ENCODE measurements at places on chromosomes 16 and 17. TPM values are rescaled to one million over a fixed set of nuclear protein-coding genes. Genes with fewer than 3 reads are reported as not detected.

GRCh38 chr16:57999971-58000705 is at the start of gene ZNF319:
Gene ZNF319, minus strand, starts transcription at chr16:58000672. Its CDS starts 2,407 bp downstream, at chr16:57998265.
- DNase-seq: peak; percentile 53

- no peak for DNase-seq
Measured at GRCh38 chr17:38564869-38565268, 40.9 kb downstream of the SRCIN1 start.

DNA sequence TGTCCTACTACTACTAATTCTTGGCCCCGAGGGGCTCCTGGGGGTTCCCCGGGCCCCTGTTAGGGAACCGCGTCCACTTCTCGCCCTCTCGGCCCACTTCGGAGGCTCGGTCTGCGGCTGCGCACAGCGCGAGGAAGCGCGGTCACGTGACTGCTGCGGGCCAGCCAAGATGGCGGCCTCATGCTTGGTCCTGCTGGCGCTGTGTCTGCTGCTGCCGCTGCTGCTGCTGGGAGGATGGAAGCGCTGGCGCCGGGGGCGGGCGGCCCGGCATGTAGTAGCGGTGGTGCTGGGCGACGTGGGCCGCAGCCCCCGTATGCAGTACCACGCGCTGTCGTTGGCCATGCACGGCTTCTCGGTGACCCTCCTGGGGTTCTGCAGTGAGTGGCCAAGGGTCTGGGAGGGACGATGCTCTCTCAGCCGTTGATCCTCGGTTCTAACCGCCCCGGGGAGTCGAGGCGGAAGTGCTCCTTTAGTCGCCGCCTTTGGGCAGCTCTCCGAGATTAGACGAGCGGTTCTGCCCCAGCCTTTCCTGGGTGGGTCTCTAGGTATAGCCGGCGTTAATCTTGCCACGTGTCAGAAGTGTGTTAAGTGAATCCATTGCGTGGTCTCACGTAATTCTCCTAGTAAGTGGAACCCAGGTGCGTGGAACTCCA is at the start of gene ALG1:
TSS of gene ALG1 (plus strand) at position 163 of the 653 bp plus-strand sequence. CDS start at position 170, 7 bp downstream.
- DNase-seq: peak; percentile 93

GRCh38 chr16:55502801-55503366 is 6.0 kb upstream of the LPCAT2 start:
- DNase-seq: peak; percentile 97

DNA sequence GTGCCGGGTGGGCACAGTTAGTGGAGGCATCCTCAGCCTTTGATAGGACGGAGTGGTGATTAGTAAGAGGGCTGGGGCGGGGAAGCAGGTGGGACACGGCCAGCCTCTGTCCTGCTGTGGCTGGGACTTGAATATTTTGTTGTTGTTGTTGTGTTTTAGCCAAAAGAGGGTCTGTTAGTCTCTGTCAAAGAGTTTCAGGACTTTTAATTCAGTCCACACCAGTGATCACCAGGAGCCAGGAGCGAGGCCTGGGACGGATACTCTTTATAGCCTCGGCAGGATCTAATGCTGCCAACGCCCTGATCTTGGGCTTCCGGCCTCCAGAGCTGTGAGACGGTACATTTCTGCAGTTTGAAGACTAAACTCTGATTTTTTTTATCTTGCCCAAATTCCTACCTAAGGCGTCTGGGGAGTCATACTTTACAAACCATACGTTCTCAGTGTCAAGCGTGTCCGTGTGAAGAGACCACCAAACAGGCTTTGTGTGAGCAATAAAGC is 2.9 kb upstream of the RNF213 start:
- DNase-seq: peak; percentile 72

- no peak for DNase-seq
Measured at GRCh38 chr17:75590314-75590761, 2.7 kb downstream of the MYO15B start.

GRCh38 chr16:1053121-1053521 is 19.4 kb upstream of the SSTR5 start:
- no peak for DNase-seq

DNA sequence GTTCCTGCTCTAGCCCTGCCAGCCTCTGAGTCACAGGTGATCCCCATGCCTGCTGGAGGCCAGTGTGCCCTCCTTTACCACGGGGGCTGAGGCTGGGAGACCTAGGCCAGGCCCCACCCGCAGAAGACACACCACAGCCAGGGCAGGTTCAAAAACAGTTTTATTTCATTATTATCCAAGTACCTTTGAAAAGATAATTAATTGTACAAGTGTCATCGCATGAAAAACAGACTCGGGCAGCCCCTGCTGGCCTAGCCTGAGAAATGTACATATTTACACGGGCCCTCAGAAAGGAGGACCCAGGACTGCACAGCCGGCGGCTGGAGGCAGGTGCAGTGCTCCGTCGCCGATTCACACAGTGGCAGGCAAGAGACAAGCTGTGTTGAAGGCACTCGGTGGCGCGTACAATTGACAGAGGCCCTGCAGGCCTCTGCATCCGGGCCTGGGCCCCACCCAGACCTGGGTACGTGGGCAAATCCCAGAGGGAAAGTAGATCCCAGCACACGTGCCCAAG is 4.4 kb downstream of the PDIA2 start:
- DNase-seq: no peak

- no peak for DNase-seq
Measured at GRCh38 chr16:67055712-67056487, 27.0 kb downstream of the CBFB start.

GRCh38 chr16:50801036-50801435 is 59.1 kb downstream of the CYLD start:
- no peak for DNase-seq

DNA sequence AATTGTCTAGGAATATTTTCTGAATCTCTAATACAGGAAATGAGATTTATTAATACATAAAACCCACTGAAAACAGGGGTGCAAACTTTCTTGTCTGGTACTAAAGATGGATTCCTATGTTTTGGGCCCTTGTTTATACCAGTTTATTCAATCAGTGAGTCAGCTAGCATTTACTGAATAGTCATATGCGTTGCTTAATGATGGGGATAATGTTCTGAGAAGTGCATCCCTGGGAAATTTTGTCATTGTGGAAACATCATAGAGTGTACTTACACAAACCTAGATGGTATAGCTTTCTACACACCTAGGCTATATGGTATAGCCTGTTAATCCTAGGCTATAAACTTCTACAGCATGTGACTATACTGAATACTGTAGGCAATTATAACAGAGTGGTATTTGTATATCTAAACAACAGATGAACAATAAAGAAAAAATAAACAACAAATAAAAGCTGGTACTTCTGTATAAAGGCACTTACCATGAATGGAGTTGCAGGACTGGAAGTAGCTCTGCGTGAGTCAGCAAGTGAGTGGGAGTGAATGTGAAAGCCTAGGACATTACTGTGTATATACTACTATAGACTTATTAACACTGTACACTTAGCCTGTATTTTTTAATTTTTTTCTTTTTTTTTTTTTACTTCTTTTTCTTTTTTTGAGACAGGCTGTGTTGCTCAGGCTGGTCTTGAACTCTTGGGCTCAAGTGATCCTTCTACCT is 63.7 kb downstream of the SIAH1 start:
- DNase-seq: no peak

DNA sequence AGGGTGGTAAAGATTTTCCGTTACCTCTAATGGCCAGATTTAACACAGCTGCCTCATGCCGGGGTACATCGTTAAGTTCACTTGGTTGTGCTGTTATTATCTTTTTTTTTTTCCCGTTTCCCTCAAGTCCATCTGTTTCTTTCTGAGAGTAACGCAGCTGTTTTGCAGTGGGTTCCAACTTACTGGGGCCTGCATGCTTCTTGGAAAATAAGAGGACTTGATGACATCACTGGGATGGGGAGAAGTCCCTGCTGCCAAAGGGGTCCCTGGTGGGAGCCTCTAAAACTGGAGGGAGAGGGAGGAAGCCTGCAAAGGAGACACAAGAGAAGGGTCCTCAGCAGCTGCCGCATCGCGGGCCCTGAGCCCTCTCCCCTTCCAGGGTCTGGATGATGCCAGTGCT is 77.8 kb upstream of the NOL11 start:
- no peak for DNase-seq

DNA sequence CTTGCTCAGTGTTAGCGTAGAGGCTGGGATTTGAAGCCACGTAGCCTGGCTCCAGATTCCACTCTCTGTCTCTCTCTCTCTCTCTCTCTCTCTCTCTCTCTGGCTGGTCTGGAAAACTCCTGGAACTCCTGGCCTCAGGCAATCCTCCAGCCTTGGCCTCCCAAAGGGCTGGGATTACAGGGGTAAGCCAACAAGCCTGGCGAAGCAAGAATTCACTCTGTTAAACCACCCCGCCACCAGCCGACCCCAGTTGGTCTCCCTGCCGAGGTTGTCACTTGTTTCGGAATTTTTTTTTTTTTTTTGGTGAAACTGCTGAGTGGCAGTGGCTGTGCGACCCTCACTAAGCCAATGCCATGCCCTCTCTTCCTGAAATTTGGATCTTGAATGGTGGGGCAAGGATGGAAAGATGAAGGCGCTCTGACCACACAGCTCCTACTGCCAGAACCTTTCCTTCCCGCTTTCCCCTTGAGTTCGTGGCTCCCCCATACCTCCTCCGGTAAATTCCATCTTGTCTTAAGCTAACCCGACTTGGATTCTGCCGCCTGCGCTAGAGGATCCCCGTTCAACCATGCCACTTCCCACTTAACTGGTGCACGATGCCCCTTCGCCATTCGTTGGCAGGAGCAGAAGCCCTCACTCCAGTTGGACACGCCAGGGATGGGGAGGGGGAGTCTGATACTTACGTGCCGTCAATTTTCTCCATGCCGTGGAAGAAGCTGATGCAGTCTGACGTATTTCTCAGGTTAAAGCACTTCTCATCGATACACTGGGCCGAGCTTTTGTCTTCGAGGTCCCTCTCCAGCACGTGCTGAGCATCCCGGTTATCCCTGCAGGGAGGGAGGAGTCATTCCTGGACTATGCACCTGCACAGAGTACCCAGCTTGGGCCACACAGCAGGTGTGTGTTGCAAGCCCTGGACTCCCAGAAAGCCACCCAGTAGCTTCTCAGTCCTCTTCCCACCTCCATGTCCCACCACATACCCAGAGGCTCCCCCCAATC is 13.1 kb downstream of the TEKT5 start:
- DNase-seq: no peak

- no peak for DNase-seq
Measured at GRCh38 chr17:880443-881269, 98.5 kb downstream of the MRM3 start.

- no peak for DNase-seq
Measured at GRCh38 chr16:74649839-74650504, 16.7 kb downstream of the RFWD3 start.

DNA sequence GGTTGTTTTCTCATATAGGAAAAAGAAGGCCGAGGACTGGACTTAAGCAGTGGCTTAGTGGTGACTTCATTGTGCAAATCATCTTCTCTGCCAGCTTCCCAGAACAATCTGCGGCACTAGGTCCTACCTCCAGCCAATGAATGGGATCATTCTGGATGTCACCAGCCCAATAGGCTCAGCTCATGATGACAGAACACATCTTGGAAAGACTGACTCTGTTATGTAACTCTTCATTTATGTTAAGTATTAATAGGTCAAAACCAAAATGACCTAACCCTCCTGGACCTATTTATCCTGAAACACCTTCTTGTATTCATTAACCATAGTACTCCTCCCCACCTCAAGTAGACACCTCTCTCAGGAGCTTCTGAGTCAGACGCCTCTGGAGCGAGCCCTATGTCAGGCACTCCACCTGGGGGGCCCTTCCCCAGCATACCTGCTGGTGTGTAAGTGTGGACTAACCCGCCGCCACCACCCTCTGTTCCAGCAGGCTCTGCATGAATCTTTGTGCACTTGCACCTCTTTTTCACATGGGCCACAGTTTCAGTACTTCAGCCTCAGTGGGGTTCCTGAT is 7.2 kb downstream of the ARL2BP start:
- DNase-seq: no peak

DNA sequence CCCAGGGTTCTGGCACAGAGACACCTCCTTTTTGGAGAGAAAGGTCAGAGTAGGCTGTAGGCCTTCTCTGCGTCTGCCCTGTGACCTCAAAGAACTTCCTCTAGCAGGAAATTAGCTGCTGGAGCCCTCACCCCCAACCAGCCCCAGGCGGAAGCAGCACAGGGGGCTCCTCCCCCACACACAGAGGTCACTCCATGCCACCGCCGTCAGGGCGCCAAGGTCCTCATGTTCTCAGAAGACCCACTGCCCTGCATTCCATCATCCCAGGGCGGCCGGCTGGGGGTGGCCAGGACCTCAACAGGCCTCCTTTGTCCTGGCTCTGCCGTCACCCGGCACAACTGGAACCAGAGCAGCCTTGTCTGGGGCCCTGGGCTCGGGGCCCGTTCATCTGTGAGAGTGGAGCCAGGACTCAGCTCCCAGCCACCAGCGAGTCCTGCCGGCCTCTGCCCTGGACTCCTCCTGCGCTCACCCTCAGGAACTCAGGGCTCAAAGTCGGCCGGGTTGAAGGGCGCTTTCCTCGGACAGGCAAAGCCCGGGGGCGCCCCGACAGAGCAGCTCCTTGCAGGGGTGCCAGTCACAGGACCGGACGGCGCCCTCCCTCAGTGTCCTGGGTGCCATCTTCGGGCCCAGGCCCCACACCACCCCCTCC is 1.2 kb downstream of the TMC6 start:
- peak; percentile 71 for DNase-seq

GRCh38 chr17:45749831-45750335 is 34.2 kb upstream of the CRHR1 start:
- no peak for DNase-seq

GRCh38 chr17:5226940-5227878 is 7.5 kb downstream of the SCIMP start:
- DNase-seq: no peak

DNA sequence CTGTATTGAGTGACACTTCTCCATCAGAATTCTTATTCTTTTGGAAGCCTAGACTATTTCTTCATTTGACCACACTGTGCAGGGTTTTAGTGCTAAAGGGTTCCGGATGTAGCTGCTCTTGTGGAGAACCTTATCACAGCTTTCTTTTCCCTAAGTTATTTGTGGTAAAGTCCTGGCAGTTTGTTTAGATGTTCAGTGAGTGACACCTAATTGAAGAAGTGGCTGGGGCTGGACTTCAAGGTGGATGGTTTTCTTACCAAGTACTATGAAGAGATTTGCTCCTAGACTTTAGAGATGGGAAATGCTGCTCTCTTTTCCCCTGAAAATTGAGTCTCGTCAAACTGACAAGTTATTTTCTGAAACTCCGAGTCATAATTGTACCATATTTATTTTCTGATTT is 144.0 kb upstream of the TBX2 start:
- no peak for DNase-seq

GRCh38 chr16:23274968-23275367 is 27.1 kb upstream of the SCNN1B start:
- DNase-seq: no peak

DNA sequence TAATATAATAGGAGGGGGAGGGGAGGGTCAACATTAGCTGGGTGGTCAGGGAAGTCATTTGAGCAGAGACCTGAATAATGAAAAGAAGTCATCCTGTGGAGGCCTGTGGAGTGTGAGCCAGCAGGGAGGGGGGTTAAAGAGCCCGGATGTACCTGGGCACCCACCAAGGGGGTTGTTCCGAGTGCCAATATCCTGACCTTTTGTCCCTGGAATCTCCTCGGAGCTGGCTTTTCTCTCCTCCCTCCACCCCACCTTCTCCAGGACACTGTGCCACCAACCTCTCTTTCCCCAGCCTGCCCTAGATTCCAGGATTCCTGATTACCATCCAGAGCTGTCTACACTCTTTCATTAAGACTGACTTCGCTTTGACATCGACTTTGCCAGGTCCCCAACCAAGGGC is 6.2 kb downstream of the SHBG start:
- no peak for DNase-seq

Gene FOXF1
- 9.9 TPM for total RNA-seq

Gene MEOX1
- 3.5 TPM for total RNA-seq

Gene HS3ST3A1
- total RNA-seq: 0.65 TPM

Gene TAT
- 0.72 TPM for total RNA-seq

Gene CDH1
- total RNA-seq: 284 TPM

Gene TEKT1
- not detected for total RNA-seq

Gene PRSS33
- total RNA-seq: not detected

Gene SLC35G6
- not detected for total RNA-seq

Gene PERCC1
- 0.34 TPM for total RNA-seq

Gene USP10
- total RNA-seq: 76.9 TPM

Gene OTOA
- 0.25 TPM for total RNA-seq

Measured in mucosa of descending colon (tissue), 3 donors.